Activated effector memory CD4-positive, alpha-beta T cell treated with Interleukin-2 at 50 U/mL for 16 hours (primary cell): ENCODE measurements at places on chromosomes 4 and X.

GRCh38 chr4:24137671-24138601, 248.1 kb upstream of the PPARGC1A start:
- DNase-seq = no peak

DNA sequence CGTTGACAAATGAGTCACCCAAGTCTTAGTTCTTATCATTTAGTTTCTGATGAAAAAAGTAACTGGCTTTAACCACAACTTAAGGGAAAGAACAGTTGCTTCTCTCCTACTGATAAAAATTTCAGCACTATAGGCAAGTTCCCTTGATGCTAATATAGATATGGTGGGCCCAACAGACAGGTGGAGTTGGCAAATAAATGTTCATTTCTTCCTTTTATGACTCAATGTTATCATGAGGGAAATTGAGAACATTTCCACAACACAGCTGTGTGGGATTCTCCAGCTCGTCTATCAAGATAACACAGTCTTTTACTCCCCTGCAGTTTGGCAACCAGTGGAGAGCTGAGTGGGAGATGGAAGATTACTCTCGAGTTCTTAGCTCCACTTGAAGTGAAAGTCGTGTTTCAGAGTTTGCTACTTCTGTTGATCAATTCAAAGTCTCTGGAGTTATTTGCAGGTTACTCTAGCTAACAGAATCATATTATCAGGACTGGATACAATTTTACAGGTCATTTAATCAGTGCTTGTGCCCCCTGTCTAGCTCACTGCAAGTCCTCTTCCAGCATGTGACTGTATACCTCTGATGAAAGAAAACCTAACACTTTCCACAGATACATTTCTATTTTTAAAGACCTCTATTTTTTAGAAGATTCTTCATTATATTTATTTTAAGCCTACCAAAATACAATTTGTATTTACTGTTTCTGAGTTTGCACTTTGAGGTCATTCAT, 270.6 kb upstream of the GK2 start:
- DNase-seq = no peak

- no peak for DNase-seq
These were observed 26.5 kb upstream of the TSR2 start for GRCh38 chrX:54413753-54414152.

DNA sequence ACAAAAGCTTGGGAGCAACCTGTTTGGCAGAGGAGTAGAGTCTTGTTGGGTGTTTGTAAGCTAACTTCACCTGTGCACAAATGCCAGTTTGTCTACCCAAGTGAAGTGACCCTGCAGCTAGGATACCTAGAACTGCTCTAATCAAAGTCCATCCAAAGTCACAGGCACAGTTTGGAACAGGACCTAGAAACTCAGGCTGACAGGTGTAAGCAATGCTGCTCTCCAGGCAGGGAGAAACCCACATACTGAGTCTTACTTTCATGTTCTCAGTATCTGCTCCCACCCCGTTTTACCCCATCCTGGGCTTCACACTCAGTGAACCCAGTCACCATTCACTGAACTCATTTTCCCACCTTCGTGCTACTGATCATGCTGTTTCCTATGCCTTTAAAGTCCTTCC, 40.3 kb downstream of the MAML3 start:
- DNase-seq = no peak

DNA sequence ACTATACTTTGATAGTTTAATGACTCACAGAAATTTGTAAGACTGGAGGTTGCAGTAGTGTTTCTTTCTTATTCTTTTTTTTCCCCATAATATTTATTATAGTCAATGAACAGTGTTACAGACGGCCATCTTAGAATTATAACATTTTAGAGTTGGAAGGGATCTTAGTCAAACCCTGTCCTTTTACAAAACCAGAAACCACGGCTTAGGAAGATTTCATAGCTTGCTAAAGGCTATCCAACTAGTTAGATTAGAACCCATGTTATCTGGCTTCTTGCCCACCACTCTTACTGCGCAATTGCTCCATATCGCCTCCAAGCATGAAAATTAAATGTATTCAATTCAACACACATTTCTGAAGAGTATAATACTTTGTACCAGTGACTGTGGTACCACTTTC, 1.1 kb downstream of the XIAP start:
- DNase-seq = no peak

DNA sequence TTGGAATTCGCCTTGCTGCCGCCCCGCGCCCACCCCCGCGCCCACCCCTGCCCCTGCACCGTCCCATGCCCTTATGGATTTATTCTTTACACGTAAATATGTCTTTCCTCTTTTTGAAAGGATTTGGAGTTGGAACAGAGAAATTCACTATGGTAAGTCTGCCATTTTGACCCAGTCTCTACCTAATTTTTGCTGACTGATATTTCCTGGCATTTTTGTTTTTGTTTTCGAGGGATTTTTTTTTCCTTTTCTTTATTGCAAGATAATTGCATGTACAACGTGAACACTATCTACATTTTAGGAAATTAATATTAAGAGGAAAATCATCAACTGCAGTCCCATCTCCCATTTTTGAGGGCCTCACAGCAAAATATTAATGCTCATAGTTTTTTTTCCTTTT, 468 bp upstream of the SPIN2B start:
- DNase-seq = no peak

DNA sequence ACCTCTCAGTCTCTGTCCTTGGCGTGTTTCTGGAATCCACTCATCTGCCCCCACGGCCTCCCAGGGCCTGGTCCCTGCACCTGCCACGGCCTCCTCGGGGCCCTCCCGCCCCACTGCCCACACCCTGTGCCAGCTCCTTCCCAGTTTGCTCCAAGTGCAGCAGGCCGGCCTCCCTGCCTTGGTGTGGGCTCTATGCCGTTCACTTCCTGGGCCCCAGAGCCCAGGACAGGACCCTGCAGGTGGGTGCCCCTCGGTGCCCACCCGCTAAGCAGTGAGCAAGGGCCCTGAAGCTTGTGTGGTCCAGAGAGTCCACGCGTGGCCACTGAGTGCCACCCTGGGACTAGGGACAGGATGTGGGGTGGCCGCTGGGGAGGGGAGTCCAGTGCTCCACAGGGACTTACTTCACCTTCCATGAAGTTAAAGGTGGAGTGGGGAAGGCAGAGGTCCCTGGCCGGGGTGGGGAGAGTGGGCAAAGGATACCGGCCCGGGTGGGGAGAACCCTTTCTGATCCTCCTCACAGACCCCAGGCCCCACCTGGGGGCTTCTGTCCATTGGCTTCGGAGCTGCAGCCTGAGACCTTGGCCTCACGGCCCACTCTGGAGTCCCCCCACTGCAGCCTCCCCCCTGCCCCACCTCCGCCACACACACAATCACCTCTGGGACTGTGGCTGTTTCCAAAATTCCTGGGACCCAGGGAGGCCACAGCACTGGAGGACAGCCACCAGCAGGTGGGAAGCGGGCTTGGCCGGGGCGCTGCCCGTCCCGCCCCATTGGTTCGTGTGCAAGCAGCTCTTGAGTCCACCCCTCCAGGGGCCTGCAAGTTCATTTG, 60.0 kb upstream of the NKX1-1 start:
- DNase-seq = no peak

- no peak for DNase-seq
These were observed 239.1 kb upstream of the NEIL3 start for GRCh38 chr4:177070533-177071058.
